Naive thymus-derived CD8-positive, alpha-beta T cell (primary cell): ENCODE measurements at places on chromosomes 11 and 22. TPM values are rescaled to one million over a fixed set of nuclear protein-coding genes. Genes with fewer than 3 reads are reported as not detected.

DNA sequence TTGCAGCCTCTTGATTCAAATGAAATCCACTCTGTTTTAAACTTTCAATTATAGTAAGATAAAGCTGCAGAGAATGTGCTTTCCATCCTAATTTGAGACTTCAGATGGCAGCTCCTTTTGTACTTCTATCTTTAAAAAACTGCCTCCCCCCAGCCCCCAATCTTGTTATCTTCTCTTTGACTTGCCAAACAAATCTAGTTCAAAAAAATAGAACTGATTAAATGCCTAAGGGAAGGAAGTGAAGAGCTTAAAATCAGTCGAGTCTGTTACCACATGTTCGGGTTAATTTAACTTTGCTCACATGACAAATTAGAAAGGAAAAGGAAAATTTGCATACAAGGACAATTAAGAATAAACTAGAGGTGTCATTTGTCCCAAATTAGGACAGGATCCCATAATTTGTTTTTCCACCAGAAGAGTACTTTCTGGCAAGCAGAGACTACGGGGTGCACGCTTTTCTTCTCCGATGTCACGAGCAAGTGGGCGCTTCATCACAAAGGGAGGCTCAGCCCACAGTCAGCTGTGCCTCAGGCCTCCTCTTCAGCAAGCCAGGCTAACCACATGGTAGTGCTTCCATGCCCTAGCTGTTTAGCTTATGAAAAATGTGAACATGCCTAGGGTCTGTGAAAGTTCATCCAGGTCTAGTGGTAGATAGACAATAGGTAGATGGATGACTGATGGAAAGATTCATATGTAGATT lies 69.0 kb upstream of the LDLRAD3 start:
- no peak for DNase-seq

DNA sequence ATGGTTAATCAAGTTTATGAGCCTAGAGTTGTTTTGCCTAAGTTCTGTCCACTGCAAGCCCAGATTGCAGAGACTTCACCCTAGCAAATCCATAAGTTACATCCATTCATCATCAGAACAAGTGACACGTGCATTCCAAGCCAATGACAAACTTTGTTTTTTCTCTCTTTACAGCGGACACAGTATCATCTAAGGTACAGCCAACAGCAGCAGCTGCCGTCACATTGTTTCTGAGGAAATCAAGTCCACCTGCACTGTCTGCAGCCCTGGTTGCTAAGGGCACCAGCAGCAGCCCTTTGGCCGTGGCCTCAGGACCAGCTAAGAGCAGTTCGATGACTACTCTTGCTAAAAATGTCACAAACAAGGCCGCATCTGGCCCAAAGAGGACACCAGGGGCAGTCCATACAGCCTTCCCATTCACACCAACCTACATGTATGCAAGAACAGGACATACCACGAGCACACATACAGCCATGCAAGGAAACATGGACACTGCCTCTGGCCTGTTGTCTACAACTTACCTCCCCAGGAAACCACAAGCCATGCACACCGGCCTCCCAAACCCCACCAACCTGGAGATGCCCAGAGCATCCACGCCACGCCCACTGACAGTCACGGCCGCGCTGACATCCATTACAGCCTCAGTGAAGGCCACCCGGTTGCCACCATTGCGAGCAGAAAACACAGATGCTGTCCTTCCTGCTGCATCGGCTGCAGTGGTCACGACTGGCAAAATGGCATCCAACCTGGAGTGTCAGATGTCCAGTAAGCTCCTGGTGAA lies 155.8 kb downstream of the C11orf91 start:
- no peak for DNase-seq

MMP8 gene
- total RNA-seq = not detected

INPP5J gene
- 0.47 TPM for total RNA-seq

UPK3A gene
- not detected for total RNA-seq

OR6Q1 gene
- total RNA-seq = not detected

- DNase-seq = no peak
These were observed 87.3 kb downstream of the WNT11 start for GRCh38 chr11:76119032-76119431.

- no peak for DNase-seq
These were observed 32.8 kb downstream of the CADM1 start for GRCh38 chr11:115471367-115471766.

DNA sequence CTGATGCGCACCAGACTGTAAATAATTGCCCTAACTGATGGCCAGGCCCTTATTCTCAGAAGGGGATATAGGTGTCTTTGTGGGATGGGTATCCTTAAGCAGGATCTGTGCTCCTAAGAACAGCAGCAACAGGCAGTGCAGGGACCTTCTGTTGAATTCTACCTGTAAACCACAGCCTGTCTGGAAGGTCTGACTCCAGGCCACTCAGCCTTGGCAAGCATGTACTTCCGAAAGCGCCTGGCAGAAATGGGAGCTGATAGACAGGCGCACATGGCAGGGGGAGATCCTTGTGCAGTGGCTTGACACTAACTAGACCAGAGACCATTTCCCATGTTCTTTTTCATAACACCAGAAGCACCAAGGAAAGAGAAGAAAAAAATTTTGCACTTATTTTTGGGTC lies 59.0 kb downstream of the C22orf31 start:
- no peak for DNase-seq

KRTAP5-2 gene
- not detected for total RNA-seq

DNA sequence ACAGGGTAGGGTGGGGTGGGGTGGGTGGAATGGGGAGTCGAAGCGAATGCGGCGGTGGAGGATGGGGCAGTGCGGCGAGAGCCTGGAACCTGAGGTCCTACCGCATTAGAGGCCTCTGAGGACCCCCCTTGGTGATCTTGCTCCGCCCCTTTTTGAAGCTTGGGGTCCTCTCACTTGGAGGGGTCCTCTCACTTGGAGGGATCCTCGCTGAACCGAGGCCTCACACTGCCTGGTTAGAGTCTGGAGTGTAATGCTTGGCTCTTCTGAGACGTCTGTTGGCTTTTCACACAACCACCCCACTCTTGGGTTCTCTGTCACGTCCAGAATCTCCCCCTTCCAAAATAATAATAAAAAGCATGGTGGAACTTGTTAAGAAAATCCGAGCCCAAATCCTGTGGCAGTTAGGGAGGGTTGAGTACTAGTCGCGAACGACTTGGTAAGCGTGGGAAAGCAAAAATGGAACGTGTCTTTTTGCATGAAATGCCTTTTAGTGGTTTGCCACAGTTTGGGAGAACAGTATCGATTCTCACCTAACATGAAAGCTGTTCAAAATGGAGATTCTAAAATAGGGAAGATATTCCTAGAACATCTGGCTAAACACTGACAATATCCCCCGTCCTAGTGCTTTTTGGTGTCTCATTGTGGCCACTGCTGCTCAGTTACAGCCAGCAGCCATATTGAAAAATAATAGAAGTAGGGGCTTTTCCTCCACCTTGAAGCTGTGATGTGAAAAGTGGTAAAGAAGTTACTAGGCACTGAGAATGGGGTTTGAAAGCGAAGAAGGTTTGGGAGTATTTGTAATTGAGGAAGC lies 822 bp downstream of the RBX1 start:
- DNase-seq = no peak

DNA sequence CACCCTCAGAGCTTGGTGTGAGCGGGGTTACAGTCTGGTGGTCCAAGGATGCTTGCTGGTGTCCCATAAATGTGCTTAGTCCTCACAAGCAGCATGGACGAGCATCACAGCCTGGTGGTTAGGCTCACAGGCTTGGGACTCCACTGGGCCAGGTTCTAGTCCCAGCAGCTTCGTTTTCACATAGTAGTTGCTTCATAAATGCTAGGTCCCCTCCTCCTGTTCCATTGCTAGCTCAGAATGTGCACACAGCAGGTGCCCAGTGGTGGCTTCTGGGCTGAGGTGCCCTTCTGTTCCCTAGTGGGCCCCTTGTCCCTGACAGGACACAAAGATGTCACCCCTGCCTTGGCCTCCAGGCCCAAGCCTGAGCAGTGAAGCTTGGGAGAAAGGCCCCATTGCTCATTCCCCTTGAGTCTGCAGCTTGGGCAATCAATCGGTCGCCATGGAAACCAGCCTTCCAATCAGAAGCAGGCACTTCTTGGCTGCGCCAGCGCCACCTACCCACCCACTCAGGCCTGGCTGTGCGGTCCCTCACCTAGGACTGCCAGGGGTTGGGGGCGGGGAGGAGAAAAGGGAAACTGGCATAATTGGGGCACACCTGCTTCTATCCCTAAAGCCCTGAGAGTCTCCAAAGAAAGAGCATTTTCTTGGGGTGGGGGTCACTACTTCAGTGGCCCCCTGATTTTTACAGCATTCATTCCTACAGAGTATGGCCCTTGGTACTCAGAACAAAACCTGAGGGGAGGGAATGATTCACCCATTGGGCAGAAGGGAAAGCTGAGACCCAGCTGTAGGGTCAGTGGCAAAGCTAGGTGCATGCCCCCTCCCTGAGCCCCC lies 48.1 kb downstream of the CYTH4 start:
- DNase-seq = no peak

ALX4 gene
- not detected for total RNA-seq

- peak; percentile 38 for DNase-seq
These were observed 866 bp downstream of the GP1BB start for GRCh38 chr22:19723983-19724827.

GRCh38 chr11:125128450-125128849 lies 17.0 kb upstream of the TMEM218 start:
- no peak for DNase-seq

DNA sequence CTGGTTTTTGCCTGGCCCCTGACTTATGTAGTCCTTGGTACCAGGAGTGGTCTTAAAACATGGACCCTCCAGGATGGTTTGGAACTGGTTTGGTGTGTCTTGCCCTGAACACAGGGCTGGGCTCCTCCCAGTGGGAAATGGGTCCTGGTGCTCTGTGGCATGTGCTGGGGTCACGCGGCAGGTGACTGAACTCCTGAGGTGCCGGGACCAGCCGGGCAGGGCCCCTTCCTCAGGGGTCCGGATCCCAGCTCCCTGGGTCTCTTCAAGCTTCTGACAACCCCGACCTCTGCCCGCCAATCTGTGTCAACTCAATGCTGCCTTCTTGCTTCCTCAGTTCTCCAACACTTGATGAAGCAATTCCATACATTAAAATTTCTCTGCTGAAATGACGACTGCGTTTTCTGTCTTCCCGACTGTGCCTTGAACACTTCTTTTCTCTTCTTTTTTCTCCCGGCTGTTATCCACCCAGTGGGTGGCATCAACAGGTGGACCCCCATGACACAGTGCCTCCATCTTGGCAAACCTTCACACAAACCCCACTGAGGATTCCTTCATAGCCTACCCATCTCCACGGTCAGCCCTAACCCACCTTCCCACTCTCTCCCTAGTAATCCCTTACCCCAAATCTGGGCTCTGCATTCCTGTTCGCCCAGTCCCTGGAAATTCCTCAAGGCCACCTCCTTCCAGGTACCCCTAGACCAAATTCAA lies 4.4 kb downstream of the IFT27 start:
- DNase-seq = no peak

DNA sequence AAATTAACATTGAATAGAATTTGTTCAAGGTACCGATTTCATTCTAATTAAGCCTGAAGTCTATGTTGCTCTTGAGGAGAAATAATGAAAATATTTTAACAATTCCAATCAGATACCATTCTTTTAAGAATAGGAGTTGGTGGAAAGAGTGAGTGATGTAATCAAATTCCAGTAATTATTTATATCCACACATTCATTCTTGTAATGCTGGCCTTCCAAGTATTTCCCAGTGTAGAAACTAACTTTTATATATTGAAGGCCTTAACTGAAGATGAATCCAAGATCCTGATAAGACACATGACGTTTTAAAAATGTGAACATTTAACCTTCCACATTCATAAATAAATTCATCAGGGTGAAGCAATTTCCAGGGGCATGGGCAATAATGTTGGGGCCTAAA lies 36.6 kb upstream of the PAX6 start:
- DNase-seq = no peak

NRIP3 gene
- 0.96 TPM for total RNA-seq

LGALS12 gene
- total RNA-seq = not detected

FOLR2 gene
- total RNA-seq = 0.31 TPM

DNA sequence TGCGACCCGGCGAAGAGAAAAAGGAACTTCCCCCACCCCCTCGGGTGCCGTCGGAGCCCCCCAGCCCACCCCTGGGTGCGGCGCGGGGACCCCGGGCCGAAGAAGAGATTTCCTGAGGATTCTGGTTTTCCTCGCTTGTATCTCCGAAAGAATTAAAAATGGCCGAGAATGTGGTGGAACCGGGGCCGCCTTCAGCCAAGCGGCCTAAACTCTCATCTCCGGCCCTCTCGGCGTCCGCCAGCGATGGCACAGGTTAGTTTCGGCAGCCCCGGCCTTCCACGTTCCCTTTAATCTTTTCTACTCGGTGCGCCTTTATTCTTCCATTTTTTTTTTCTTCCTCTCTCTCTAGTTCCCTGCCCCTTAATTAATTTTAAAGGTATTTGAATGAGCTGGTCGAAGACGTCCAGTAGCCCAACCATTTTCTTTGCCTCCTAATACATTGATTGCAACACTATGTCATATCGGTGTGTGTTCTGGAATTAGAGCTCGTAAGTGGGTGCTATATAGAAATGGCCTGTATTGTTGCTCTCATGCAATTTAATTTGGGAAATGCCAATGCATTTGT lies 537 bp downstream of the EP300 start:
- DNase-seq = no peak

GRCh38 chr22:49449377-49449776 lies 378.3 kb downstream of the BRD1 start:
- no peak for DNase-seq

CLDN5 gene
- total RNA-seq = not detected

OR8G5 gene
- not detected for total RNA-seq

OR6T1 gene
- not detected for total RNA-seq

DNA sequence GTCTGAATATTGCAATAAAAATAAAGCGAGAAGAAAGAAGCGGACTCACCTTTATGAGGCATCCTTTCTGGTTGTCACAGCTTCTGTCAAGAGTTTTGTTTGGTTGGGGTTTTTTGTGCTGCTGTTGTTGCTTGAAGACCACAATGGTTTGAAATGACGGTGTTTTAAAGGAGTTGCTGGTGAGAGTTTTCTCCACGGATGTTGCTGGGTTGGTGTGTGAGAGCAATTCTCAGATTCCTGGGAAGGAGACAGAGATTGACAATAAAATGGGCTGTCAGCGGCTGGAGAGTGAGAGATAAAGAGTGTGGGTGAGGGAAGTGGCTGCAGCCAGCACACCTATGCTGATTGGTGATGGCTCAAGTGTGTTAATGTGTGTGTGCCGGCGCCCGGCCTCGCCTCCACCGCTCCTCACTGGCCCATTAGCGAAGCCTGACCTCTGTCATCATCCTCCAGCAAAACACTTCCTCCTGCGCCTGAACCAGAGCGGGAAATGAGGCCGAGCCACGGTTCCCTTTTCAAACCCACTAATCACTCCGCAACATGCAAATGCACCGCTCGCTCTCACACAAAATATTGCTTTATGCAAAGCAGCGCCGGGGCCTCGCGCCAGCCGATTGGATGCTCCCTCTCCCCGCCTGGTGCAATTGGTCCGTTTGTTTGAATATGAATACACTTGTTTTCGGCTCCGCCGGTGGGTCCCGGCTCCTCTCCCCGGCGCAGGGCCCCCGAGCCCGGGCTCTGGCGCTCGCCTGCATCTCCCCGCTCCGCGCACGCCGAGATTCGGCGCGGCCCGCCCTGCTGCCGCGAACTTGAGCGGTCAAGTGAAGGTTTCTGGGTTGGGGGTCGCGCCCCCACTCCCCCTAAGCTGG lies at the start of gene PAX6:
PAX6 (minus strand) TSS at position 544 of the 869 bp plus-strand sequence. CDS start 4,911 bp downstream, outside the sequence.
- no peak for DNase-seq

CD3E gene
- total RNA-seq = 564 TPM

GRCh38 chr22:20574920-20575353 lies 67.5 kb downstream of the MED15 start:
- DNase-seq = no peak

- no peak for DNase-seq
These were observed 61.0 kb downstream of the BMAL1 start for GRCh38 chr11:13338427-13339069.

- peak; percentile 50 for DNase-seq
These were observed 9.7 kb downstream of the CD5 start for GRCh38 chr11:61111786-61112517.
